ENCODE measurements at places on chromosomes 16 and 17.

- no peak for DNase-seq
These were observed 28.2 kb downstream of the BRD7 start for GRCh38 chr16:50340578-50340977.

GRCh38 chr17:28718333-28719020 is 809 bp upstream of the RAB34 start:
- DNase-seq = no peak

GRCh38 chr17:35376245-35376644 is 2.8 kb upstream of the SLFN11 start:
- no peak for DNase-seq

DNA sequence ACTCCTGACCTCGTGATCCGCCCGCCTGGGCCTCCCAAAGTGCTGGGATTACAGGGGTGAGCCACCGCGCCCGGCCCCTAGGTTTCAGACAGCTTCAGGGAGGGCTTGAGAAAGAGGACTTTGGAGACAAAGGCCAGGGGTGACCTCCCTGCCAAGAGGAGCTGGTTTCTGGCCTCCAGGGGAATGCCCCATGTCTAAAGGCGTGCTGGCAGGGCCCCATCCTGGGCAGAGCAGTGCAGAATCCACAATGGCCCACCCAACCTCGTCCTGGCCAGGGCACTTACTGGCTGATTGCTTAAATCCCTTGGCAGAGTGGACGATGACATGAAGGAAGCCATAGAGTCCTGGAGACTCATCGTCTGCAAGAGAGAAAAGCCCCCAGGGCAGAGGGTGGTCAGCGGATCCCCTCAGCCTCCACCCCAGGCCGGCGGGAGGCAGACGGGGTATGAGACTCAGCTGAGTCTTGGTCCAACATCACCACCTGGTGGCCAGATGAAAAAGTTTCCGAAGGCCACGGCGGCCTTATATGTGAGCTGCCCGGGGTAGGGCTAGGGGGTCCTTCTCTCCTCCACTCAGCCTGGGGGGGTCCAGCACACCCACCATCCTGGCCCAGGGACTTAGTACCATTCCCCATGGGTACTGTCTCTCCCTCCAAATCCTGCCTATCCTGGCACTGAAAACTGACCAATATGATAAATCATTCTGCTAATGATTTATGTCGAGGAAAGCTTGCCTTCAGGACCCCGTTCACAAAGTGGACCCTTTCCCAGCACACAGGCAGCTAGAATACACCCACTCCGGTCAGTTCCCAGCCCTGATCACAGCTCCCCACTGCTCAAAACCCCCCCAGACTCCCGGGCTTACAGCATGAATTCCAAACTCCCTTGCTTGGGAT is 59.1 kb downstream of the TIMM22 start:
- DNase-seq = peak; percentile 17

GRCh38 chr17:68605914-68606313 is 4.7 kb upstream of the FAM20A start:
- DNase-seq = no peak

DNA sequence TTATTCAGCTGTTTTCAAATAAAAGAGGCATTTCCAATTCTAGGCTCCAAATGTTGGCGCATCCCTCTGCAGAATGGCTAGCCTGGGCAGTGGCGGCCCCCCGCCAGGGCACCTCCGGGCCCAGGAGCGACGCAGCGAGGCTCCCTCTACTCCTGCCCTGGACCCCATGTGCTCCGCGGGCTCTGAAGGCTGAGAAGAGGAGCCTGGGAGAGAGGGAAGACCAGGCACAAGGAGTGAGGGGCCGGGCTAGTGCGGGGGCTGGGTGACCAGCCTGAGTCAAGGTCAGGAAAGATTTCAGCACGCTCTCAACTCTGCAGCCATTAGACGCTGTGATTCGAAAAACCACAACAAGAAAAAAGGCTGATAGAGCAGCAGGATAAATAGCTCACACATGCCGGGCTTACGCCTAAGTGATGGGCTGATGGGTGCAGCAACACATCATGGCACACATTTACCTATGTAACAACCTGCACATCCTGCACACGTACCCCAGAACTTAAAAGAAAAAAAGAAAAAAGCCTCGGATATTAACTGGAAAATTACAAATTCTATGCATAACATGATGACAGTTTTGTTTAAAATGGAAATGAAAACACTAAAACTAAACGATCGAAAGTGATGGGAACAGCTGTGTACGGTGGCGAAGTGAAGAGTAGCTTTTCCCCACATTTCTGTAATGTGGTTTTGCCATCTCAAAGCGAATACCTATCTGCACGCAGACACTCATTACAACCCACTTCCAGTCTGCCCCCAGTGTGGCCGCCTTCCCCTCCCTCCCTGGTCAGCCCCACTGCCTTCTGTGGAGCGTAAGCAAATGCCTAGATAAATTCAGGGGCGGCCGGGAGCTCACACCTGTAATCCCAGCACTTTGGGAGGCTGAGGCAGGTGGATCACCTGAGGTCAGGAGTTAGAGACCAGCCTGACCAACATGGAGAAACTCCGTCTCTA is 44.4 kb downstream of the MAP1LC3B start:
- peak; percentile 28 for DNase-seq

- no peak for DNase-seq
These were observed 3.9 kb upstream of the KRTAP4-3 start for GRCh38 chr17:41171886-41172285.

Measured in activated T-cell treated with anti-CD3 and anti-CD28 coated beads for 24 hours (primary cell).